CD4-positive, alpha-beta T cell treated with Interleukin-10 for 1 hour (primary cell): ENCODE measurements at places on chromosomes 7 and 10.

- peak; percentile 27 for DNase-seq
Observed at GRCh38 chr7:88789480-88790064, 6.0 kb downstream of the TEX47 start.

- no peak for DNase-seq
Observed at GRCh38 chr10:30439931-30440330, 5.9 kb downstream of the MAP3K8 start.

- no peak for DNase-seq
Observed at GRCh38 chr10:79976999-79977398, 28.1 kb upstream of the SFTPD start.

DNA sequence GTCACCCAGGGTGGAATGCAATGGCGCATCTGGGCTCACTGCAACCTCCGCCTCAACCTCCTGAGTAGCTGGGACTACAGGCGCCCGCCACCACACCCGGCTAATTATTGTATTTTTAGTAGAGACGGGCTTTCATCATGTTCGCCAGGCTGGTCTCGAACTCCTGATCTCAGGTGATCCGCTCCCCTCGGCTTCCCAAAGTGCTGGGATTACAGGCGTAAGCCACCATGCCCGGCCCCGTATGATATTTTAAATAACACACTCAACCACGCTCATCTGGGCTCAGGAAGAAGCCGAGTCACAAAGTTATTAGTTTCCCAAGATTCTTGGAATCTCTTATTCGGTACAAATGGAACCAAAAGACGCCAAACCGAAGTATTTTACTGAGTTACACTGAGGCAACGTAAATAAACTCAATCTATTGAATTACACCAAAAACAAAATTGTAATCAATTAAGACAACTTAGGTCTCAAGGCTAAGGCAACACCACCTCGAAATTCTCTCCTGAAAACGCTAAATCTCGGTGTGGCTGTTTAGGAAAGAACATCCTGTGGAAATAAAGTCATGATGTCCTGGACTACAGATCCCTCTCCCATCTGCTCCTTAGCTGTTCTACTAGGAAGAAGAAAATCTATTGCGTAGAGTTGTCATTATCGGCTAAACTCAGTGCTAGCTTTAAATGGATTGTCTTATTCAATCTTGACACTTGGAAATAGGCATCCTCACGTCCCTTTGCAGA lies 910 bp downstream of the ARHGAP19 start:
- no peak for DNase-seq

DNA sequence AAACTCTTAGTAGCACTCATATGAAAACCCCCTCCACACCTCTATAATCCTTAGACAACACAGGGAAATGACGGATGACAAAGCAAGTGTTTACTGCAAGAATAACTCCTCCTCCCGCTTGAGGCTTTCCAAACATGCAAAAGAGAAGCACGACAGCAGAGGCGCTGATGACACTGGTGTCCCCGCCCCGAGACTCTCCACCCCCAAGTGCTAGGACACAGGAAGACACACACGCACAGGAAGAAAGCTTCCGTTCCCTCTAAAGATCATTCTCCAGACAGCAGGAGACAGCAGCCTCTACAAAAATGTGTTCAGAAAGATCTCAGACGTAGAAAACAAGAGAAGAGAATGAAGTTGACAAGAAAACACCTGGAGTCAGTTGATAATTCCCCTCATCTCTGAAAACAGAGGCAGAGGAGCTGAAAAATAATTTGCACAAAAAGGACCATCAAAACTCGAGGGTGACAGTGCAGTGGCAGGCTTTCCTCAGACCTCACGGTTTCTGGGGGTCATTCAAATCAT lies 90.2 kb downstream of the DLG5 start:
- peak; percentile 87 for DNase-seq

- no peak for DNase-seq
Observed at GRCh38 chr7:79386688-79387422, 66.6 kb downstream of the MAGI2 start.

DNA sequence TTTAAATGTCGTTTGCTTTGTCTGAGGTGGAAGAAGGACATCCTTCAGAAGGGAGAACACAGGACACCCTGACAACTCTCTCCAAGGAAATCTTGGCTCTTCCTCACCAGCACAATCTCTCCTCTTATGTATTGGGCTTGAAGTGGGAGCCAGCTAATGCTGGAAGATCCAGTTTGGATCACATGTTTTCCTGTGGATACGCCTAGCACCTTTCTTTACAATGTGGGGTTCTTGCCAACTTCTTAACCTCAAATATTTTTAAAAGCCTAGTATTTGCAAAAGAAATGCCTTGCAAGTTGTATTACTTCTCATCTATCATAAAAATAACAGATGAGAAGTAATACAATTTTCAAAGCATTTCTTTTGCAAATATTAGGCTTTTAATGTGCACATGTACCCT lies 76.4 kb downstream of the FRMD4A start:
- no peak for DNase-seq
